ENCODE measurements at places on chromosomes 6 and 20. TPM values are rescaled to one million over a fixed set of nuclear protein-coding genes. Genes with fewer than 3 reads are reported as not detected.

The SLC22A16 gene
- total RNA-seq = 0.22 TPM

The FOXA2 gene
- total RNA-seq = not detected

The SOBP gene
- total RNA-seq = 18.5 TPM

The CAPN11 gene
- 6.9 TPM for total RNA-seq

The BTBD3 gene
- 52.5 TPM for total RNA-seq

The HLA-DRA gene
- 455 TPM for total RNA-seq

The DAAM2 gene
- 61.9 TPM for total RNA-seq

The BEND6 gene
- 4.4 TPM for total RNA-seq

The CGA gene
- not detected for total RNA-seq

The LTV1 gene
- 22.4 TPM for total RNA-seq

The PLA2G7 gene
- 5.9 TPM for total RNA-seq

The PLEKHG1 gene
- total RNA-seq = 57.7 TPM

All from sciatic nerve (tissue), 2 donors.